Activated T-cell treated with anti-CD3 and anti-CD28 coated beads, Interleukin-2, amount 50 U/mL, for 72 hours (primary cell): ENCODE measurements at places on chromosomes 5 and 9. TPM values are rescaled to one million over a fixed set of nuclear protein-coding genes. Genes with fewer than 3 reads are reported as not detected.

FOXI1 gene
- total RNA-seq = not detected

DNA sequence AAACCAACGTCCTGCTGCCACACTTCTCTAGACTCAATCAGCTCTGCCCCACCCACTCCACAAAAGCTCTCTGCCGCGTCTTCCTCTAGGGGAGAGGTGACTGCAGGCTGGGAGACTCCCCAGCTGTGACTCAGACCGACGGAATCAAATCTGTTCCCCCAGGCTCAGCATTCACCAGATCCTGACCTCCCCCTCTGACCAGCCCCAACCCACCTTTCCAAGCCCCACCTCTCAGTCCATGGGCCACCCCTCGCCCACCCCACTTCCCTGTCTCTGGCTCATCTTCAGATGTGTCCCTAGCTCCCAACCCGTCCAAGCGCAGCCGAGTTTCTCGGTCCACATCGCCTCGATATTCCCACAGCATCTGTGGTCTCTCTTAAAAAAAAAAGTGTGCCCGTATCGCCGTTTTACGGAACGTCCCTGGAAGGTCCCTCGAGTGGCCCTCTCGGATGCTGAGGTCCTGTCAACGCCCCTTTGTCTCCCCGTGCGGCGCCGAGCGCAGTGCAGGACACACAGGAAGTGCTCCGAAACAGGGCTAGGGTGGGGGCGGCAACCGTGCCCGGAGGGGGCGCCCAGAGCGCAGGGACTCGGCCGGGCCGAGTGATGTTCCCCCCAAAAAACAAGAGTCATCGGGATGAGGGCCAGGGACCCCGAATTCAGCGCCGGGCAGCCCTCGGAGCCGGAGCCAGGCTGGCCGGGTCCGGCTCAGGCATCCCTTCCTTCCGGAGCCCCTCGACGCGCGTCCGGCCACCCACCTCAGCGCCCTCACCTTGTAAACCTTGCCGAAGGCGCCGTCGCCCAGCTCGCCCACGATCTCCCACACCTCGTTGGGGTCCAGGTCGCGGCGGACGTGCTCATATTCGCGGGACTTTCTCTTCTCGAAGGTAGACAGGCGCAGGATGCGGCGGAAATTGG lies 649 bp downstream of the STK10 start:
- peak; percentile 80 for DNase-seq

VLDLR gene
- 18.0 TPM for total RNA-seq

- no peak for DNase-seq
These were observed 117.3 kb upstream of the PLPPR1 start for GRCh38 chr9:100911273-100911672.

DNA sequence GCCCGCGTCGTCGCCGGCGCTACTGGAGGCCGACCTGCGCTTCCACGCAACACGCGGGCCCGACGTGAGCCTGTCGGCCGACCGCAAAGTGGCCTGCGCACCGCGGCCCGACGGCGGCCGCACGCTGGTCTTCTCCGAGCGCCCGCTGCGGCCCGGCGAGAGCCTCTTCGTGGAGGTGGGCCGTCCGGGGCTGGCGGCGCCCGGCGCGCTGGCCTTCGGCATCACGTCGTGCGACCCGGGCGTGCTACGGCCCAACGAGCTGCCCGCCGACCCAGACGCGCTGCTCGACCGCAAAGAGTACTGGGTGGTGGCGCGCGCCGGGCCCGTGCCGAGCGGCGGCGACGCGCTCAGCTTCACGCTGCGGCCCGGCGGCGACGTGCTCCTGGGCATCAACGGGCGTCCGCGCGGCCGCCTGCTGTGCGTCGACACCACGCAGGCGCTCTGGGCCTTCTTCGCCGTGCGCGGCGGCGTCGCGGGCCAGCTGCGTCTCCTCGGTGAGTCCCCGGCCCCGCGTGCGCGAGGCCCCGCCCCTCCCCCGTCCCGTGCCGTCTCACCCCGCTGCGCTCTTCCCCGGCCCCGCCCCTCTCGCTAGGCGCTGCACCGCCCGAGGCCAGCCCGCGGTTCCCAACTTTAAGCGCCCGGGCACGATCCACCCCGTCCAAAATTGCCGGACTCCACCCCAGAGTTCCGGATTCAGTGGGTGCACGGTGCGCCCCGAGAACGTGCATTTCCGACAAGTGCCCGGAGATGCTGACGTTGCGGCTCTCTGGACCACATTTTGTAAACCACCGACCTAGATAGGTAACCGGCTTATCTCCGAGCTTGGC lies 42.8 kb downstream of the NEURL1B start:
- DNase-seq = peak; percentile 56

GRCh38 chr9:86022687-86023266 lies 76.6 kb downstream of the GOLM1 start:
- no peak for DNase-seq

IL13 gene
- total RNA-seq = 8.0 TPM

TMEM250 gene
- total RNA-seq = 23.5 TPM

TEK gene
- total RNA-seq = not detected

- DNase-seq = no peak
These were observed 126.5 kb upstream of the ABCA1 start for GRCh38 chr9:105054491-105054890.

NEUROG1 gene
- total RNA-seq = not detected

ROPN1L gene
- total RNA-seq = 0.26 TPM

DNA sequence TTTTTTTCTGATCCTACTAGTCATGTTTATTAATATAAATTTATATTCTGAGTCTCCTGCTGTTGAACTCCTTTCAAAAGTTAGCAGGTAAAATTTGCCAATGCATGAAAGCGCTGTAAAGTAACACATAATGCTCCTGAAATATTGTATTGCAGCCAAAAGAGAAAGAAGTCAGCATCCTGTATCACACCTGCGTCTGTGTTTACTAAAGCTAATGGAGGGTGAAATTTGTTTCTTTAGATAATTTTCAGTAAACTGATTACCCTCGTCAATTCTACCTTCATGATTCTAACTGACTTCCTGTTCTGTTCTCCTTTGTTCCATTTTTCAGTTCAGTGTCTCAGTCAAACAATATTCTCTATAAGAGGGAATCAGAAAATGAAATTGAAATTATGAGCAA lies 415.4 kb downstream of the CDH9 start:
- DNase-seq = no peak

- no peak for DNase-seq
These were observed 87.9 kb downstream of the CEMIP2 start for GRCh38 chr9:71680189-71680980.

SLC6A3 gene
- total RNA-seq = not detected

- DNase-seq = no peak
These were observed 52.3 kb downstream of the ZNF510 start for GRCh38 chr9:96725576-96725975.

GRCh38 chr9:23073136-23073535 lies 626.5 kb downstream of the DMRTA1 start:
- no peak for DNase-seq

GRCh38 chr5:151212406-151212798 lies 11.5 kb downstream of the CCDC69 start:
- DNase-seq = no peak

DNA sequence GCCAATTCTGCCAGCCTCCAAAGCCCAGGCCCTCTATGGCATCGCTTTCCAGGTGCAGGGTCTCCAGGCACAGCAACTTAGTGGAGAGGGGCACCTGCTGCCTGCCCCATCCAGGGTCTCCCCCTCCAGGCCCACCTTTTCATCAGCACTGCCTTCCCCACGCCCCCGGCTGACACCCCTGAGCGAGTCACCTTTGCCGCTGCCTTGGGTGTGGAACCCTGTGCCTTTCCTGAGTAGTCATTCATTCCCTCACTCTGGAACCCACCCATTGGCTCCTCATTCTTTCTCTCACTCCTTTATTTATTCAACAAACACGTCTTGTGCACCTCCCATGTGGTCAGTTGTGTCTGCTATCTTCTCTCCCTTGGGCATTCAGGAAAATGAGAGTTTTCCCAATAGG lies 14.5 kb upstream of the RPL26L1 start:
- DNase-seq = no peak

ERAP2 gene
- 133 TPM for total RNA-seq

DNA sequence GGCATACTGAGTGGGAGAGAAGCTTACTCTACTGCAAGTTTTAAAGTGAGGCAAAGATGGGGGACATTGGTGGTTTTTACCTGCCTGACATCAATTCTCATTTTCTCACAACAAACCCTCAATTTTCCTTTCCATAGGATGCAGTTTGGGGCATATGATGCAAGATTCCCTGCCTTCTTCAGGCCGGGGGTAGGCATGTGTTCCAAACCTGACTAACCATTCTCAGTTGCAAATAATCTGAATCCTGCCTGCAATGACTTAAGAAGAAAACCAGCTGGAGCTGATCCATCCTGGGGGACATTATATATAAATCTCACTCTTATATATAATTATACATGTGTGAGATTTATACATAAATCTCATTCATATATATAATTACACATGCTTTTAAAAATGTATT lies 223.6 kb upstream of the EFNA5 start:
- no peak for DNase-seq

- DNase-seq = no peak
These were observed 4.2 kb downstream of the LOX start for GRCh38 chr5:122073864-122074263.

- DNase-seq = peak; percentile 49
These were observed 88.6 kb downstream of the LMX1B start for GRCh38 chr9:126702151-126703001.

DNA sequence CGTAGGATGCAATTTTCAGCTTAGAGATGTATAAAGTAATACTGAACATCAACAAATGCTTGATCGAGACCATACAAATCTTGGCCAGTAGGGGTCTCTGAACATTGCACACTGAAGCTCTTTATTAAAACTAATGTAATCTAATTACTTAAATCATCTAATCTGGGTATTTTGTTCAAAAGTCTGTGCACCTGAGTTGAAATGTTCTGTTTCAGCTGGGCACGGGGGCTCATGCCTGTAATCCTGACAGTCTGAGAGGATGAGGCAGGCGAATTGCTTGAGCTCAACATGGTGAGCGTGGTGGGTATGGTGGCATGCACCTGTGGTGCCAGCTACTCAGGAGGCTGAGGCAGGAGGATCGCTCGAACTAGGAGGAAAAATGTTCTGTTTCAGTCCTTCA lies 41.0 kb downstream of the ESM1 start:
- DNase-seq = peak; percentile 16

PDE8B gene
- total RNA-seq = 0.36 TPM

GRCh38 chr5:113189291-113189690 lies 212.7 kb downstream of the DCP2 start:
- no peak for DNase-seq

TAF11L12 gene
- total RNA-seq = not detected

DNA sequence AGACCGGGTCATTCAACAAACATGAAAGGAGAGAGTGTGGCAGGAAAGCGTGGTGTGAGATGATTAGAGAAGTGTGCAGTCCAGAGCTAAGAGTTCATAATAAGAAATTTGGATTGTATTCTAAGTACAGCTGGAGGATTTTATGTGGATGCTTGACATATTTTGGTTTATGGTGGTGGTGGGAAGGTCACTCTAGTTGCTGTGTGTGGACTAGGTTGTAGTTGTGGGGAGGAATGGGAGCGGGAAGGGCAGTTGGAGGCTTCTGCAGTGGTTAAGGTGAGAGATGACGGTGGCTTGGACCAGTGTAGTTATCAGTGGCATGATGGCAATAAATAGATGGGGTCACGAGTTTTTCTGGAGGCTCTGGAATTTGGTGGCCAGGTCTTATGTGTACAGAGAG lies 45.7 kb upstream of the GPR151 start:
- no peak for DNase-seq

DNA sequence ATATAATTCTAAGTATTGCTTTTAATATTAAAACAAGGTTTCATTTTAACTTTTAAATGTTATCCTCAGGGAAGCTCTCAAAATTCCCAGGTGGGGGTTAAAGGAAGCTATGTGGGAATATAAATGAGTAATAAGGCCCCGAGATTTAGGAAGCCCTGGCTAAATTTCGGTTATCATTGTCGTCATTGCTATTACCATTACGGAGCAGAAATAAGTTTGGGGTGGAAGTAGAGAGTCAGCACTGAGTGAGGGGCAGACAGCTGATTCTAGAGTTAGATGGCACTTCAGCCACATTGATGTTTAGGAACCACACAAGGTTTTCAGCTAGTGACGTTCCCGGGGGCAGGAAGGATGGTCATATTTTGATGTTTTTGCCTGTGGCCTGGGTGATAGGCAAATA lies 74.9 kb downstream of the NREP start:
- DNase-seq = no peak

SLC46A2 gene
- not detected for total RNA-seq

DNA sequence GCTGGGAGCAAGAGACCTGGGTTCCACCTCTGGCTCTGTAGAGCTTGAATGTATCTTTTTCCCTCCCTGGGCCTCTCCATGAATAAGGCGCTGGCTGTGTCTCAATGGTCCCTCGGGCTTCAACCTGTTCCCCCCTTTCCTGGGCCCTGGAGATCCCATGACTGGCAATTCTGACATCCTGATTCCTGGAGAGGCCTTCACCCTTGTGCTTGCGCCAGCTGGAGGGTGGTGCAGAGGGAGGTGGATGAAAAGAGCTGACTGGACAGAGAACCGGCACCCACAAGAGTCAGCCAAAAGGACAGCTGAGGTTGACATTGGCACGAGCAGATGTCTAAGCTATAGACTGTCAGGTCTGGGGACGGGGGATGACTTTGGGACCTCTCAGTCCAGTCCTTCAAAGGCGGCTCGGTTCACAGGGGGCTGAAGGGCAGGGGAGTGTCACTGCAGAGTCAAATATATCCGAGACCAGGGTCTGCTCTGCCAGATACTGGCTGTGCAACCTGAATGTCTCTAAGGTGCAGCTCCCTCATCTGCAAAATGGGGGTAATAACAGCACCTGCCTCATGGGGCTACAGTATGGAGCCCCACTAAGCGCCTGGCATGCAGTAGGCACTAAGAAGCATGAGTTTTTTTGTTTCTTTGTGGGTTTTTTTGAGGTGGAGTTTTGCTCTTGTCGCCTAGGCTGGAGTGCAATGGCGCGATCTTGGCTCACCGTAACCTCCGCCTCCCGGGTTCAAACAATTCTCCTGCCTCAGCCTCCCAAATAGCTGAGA lies 13.8 kb downstream of the DNM1 start:
- DNase-seq = no peak

AHRR gene
- 56.0 TPM for total RNA-seq

- DNase-seq = no peak
These were observed 27.3 kb upstream of the ADAMTS6 start for GRCh38 chr5:65508978-65509377.

GRCh38 chr9:7974335-7974960 lies 174.9 kb upstream of the DMAC1 start:
- peak; percentile 26 for DNase-seq

GRCh38 chr5:169548315-169548714 lies 35.3 kb upstream of the SPDL1 start:
- no peak for DNase-seq

IZUMO3 gene
- not detected for total RNA-seq

CSF2 gene
- 50.7 TPM for total RNA-seq
